ENCODE measurements at places on chromosomes 12 and 14. TPM values are rescaled to one million over a fixed set of nuclear protein-coding genes. Genes with fewer than 3 reads are reported as not detected.

The TSPAN8 gene
- 33.6 TPM for total RNA-seq

GRCh38 chr12:103620395-103620794 is 33.3 kb downstream of the STAB2 start:
- H3K27ac ChIP-seq, result no peak overlapping the region
- no peak overlapping the region for H3K4me3 ChIP-seq
- no peaks in the 10 kb centered on the region for H3K27me3 ChIP-seq
- H3K4me1 ChIP-seq, result no peaks in the 10 kb centered on the region

GRCh38 chr14:52706286-52706685 is 714 bp upstream of the PSMC6 start:
- peaks cover 21% of the 10 kb centered on the region for H3K4me1 ChIP-seq
- H3K27me3 ChIP-seq, result no peaks in the 10 kb centered on the region
- H3K36me3 ChIP-seq, result peaks cover 15% of the 10 kb centered on the region
- no peak for DNase-seq

The SIX4 gene
- total RNA-seq, result 1.2 TPM

DNA sequence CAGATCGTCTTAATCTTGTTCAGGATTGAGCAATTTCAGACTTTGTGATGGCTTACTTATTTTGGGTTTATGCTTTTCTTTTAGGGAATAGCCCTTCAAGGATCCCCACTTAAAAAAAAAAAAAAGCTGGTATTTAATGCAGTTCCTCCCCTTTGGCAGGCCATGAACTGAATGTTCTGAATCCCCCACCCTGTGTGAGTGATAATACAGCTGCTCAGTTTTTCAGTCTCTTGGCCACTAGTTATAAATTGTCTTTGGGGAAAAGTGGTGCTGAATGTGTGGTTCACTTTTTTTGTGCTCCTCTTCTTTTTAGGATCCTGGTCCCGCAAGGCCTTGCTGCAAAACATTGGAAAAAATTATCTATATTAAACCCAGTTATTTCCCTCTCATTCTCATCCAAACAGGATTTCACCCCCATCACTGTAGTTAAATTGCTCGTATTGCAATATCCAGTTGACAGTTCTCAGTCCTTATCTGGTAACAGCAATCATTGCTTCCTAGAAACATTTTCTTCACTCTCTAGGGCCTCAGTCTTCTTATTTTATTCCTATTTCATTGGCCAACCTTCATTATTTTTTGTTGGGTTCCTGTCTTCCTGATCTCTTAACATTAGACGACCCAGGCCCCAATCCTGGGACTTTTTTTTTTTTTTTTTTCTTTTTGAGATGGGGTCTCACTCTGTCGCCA is 73.1 kb upstream of the PAWR start:
- no peaks in the 10 kb centered on the region for H3K36me3 ChIP-seq
- H3K27me3 ChIP-seq, result no peaks in the 10 kb centered on the region
- H3K4me3 ChIP-seq, result no peak overlapping the region
- no peaks in the 10 kb centered on the region for H3K4me1 ChIP-seq
- H3K27ac ChIP-seq, result no peak overlapping the region

DNA sequence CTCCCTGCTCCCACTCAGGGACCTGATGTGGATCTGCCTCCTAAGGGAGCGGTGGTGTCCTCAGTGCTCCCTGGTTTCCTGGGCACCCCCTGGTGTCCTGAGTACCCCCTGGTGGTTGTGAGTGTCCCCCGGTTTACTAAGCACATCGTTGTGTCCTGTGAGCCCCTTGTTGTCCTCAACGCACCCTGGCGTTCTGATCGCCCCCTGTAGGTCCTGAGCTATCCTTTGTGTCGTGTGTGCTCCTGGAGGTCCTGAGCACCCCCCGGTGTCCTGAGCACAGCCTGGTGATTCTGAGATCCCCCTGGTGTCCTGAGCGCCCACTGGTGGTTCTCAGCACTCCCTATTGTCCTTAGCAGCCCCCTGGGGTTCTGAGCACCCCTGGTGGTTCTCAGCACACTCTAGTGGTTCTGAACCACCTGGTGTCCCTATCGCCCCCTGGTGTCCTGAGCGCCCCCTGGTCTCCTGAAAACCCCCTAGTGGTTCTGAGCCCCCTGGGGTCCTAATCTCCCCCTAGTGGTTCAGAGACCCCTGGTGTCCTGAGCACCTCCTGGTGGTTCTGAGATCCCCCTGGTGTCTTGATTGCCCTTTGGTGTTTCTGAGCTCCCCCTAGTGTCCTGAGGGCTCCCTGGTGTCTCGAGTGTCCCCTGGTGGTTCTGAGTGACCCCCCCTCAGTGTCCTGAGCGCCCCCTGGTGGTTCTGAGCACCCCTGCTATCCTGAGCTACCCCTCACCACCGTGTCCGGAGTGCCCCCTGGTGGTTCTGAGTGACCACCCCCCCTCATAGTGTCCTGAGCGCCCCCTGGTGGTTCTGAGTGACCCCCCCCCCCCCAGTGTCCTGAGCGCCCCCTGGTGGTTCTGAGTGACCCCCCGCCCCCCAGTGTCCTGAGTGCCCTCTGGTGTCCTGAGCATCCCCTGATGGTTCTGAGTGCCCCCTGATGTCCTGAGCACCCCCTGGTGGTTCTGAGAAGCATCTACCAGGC is 615.1 kb downstream of the TMEM121 start:
- no peaks in the 10 kb centered on the region for H3K4me1 ChIP-seq
- no peaks in the 10 kb centered on the region for H3K36me3 ChIP-seq
- DNase-seq, result no peak

- no peak overlapping the region for H3K27ac ChIP-seq
- no peaks in the 10 kb centered on the region for H3K27me3 ChIP-seq
- DNase-seq, result no peak
- H3K36me3 ChIP-seq, result peaks cover 14% of the 10 kb centered on the region
- H3K4me1 ChIP-seq, result peaks cover 6% of the 10 kb centered on the region
Measured at GRCh38 chr14:61489512-61489911, 168.1 kb downstream of the PRKCH start.

GRCh38 chr12:2492236-2492635 is 302.5 kb upstream of the FKBP4 start:
- H3K27me3 ChIP-seq, result no peaks in the 10 kb centered on the region
- no peak overlapping the region for H3K27ac ChIP-seq
- DNase-seq, result no peak
- H3K4me1 ChIP-seq, result peaks cover 22% of the 10 kb centered on the region
- no peaks in the 10 kb centered on the region for H3K36me3 ChIP-seq
- H3K4me3 ChIP-seq, result no peak overlapping the region

- H3K27me3 ChIP-seq, result no peaks in the 10 kb centered on the region
- DNase-seq, result no peak
- no peaks in the 10 kb centered on the region for H3K4me1 ChIP-seq
- no peak overlapping the region for H3K4me3 ChIP-seq
- H3K36me3 ChIP-seq, result no peaks in the 10 kb centered on the region
Measured at GRCh38 chr12:80173083-80173864, 73.9 kb downstream of the OTOGL start.

The PLEKHG7 gene
- total RNA-seq, result not detected

GRCh38 chr12:3777206-3777809 is 24.4 kb upstream of the CRACR2A start:
- no peak overlapping the region for H3K27ac ChIP-seq
- H3K4me1 ChIP-seq, result no peaks in the 10 kb centered on the region
- no peak for DNase-seq
- no peaks in the 10 kb centered on the region for H3K27me3 ChIP-seq
- no peaks in the 10 kb centered on the region for H3K36me3 ChIP-seq

GRCh38 chr12:21429994-21430393 is 7.5 kb upstream of the PYROXD1 start:
- no peak overlapping the region for H3K4me3 ChIP-seq
- no peak for DNase-seq
- no peak overlapping the region for H3K27ac ChIP-seq
- H3K36me3 ChIP-seq, result no peaks in the 10 kb centered on the region
- no peaks in the 10 kb centered on the region for H3K4me1 ChIP-seq
